ENCODE measurements at places on chromosomes 11 and 22.

- DNase-seq, result no peak
Measured at GRCh38 chr11:62965574-62965973, 19.2 kb downstream of the SLC22A6 start.

GRCh38 chr11:133476570-133477250, 55.6 kb downstream of the OPCML start:
- DNase-seq, result no peak

GRCh38 chr11:19912115-19912957, 199.7 kb downstream of the NAV2 start:
- no peak for DNase-seq

- no peak for DNase-seq
Measured at GRCh38 chr11:108237058-108237481, 14.2 kb downstream of the ATM start.

DNA sequence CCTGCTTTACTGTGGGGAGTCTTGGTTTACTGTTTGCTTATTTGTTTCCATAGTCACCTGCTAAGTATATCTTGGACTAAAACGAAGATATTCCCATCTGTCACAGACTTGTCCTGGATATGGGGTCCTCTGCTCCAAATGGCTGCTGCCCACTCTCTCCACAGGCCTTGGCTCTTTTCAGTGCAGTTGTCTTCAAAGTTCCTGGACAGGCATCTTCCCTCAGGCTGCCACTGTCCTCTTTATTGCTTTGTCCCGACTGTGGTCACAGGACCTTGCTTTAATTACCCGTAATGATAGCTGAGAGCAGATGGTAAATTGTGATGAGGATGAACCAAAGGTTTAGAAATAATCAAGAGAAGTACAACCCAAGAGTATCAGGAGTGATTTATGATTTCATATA, 713.9 kb upstream of the CCDC179 start:
- DNase-seq, result no peak

GRCh38 chr11:107962181-107962580, 33.9 kb downstream of the RAB39A start:
- no peak for DNase-seq

DNA sequence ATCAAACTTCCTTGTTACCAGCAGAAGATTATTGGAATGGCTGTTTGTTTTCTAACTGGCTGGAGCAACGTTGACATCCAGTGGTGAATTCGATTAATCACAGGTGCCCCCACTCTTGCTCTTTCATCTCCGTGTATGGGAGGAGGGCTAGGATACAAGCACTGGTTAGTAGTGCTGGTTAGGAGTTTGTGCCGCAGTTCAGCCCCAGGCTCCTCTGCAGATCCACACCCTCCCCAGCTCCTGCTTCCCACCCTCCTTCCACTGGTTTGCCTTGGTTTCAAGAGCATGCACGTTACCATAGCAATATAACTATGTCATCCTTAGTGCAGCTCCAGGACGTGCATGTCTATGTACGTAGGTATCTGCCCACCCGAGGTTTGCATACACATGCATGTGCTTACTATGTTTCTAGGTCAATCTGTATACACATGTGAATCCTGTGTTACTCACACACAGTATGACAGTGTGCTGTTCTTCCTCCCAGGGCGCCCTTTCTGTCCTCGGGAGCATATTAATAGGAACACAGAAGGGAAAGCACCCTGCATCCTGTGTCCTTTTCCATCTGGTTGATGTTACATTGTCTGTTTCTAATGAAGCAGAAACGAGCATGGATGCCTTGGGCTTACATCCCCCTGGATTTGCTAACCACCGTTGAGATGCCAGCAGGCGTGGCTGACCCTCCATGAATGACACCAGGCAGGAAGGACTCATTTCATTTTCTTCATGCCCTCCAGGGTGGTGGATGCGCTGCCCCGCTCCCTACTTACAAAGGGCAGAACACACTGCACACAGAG, 539.3 kb downstream of the OPCML start:
- no peak for DNase-seq

- no peak for DNase-seq
Measured at GRCh38 chr11:132648851-132649250, 883.5 kb downstream of the OPCML start.

DNA sequence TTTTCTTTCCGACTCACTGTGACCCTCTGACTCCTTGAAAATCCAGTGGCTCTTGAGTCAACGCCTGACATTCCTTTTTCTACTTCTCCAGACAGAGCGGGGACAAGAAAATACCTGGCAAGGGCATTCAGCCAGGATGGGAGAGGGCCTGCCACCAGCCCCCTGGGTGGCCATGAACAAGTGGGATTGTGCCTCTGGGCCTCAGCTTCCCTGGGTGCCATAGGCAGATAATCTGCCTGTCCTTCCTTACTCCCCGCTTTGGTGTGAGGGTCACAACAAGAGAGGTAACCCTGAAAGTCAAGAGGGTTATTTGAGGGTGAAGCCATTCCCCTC, 613.9 kb upstream of the CADM1 start:
- no peak for DNase-seq

DNA sequence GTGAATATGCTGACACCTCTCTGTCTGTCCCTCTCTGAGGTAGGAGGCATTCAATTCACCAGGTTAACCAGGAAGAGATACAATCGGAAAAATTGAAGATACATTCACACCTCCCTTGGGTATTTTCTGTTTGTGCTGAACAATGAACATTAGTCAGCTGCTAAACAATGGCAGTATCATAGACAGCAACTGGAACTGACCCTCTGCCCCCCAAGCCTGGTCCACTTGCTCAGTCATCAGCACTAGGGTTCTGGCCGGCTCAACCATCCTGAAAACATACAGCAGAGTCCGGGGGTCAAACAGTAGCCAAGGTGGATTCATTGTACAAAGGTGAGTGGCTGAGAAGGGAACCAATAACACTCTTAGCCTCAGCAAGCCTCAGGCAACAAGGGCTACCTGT, 4.0 kb downstream of the NECTIN1 start:
- DNase-seq, result no peak

- no peak for DNase-seq
Measured at GRCh38 chr11:117231842-117232091, at the start of gene PCSK7. Gene PCSK7 (minus strand): TSS chr11:117232073. CDS start chr11:117229844, 2,229 bp downstream.

GRCh38 chr11:64094463-64095260, 58.9 kb downstream of the FLRT1 start:
- DNase-seq, result peak; percentile 58

GRCh38 chr11:117754030-117754429, 43.0 kb downstream of the DSCAML1 start:
- no peak for DNase-seq

- no peak for DNase-seq
Measured at GRCh38 chr22:31651664-31652063, 10.4 kb downstream of the PISD start.

DNA sequence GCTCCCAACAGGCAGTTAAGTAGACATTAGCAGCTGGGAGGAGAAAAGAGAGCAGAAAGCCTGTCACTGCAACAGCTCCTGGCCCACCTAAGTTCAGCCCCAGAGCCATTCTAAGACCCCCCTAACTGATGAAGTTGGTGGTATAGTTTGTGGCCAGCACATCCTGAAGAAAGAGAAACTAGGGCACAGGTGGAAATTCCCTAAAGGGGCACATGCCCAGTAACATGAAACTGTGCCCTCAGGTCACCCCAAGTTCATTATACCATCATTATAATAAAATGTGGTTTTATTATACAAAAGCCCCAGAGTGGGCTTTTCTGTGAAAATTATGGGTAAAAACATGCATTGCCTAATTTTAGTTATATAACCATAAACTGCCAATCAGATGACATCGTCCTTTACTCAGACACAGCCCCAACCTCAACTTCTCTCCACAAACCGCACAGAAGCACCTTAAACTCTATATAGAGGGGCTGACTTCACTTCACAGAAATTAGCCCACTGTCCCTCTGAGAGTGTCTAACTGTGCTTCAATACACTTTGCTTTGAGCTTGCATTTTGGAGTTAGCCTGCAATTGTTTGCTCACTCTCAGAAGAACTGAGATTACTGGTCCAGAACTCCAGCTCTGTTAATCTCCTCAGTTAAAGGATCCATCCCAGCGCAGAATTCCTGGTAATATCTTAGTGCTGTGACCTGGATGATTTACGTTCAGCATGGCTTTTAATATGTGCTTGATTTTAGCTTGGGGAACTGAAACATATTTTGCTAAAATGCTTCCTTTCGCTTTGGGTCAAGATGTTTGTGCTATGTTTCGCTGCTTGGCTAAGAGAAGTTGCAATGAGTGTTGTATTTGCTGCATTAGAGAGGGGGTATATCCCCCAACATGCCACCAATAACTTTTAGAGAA, 1.8 kb upstream of the APOL3 start:
- DNase-seq, result no peak

GRCh38 chr22:25728071-25728470, 13.9 kb upstream of the MYO18B start:
- no peak for DNase-seq

DNA sequence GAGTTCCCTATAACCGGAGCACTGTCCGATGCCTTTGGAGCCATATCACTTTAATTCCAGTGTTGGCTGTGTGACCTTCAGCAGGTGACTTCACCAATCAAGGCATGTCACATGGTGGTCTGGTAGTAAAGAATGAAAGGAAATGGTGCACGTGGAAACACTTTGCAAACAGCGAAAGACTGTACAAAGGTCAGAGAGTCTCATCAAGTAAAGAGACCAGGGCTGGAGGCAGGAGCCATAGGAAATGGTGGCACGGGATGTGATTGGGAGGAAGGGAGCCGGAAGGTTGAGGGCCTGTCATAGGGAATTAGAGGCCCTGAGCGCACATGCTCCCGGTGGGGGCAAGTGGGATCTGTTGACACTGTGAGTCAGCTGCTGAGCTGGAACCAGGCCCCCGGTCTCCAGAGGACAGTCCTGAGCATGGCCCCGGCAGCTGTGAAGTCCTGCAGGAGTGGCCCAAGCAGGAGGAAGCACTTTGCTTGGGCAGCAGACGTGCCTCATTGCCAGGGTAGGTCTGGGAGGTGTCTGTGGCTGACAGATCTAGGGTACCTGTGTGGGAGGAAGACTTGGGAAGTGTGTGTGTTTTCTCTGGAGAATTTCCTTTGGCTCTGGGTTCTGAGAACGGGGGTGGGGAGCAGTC, 2.0 kb downstream of the DAGLA start:
- DNase-seq, result peak; percentile 55

DNA sequence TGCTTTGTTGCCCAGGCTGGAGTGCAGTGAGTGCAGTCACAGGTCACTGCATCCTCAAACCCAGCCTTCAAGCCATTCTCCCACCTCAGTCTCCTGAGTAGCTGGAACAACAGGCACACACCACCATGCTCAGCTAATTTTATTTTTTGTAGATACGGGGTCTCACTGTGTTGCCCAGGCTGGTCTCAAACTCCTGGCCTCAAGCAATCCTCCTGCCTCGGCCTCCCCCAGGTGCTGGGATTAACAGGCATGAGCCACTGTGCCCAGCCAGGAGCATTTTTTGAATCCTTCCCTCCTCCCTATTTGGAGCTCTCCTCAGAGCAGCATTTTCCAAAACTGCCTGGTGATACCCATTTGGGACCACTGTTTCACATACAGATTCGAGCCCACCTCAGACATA, 77.2 kb downstream of the NCAPD3 start:
- no peak for DNase-seq

DNA sequence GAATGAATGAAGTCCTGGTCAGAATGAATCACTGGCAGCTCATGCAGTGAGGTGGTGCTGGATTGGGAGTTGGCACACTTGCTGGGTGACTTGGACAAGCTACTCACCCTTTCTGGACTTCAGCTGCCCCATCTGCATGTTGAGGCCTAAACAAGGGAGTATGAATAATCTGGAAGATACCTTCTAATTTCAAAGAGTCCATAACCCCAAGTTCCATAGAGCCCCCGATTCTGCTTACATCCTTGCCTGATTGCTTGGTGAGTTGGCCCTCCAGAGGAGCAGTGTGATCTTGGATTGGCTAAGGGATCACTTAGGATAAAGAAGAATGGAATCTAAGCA, 18.3 kb upstream of the ACCSL start:
- DNase-seq, result no peak

DNA sequence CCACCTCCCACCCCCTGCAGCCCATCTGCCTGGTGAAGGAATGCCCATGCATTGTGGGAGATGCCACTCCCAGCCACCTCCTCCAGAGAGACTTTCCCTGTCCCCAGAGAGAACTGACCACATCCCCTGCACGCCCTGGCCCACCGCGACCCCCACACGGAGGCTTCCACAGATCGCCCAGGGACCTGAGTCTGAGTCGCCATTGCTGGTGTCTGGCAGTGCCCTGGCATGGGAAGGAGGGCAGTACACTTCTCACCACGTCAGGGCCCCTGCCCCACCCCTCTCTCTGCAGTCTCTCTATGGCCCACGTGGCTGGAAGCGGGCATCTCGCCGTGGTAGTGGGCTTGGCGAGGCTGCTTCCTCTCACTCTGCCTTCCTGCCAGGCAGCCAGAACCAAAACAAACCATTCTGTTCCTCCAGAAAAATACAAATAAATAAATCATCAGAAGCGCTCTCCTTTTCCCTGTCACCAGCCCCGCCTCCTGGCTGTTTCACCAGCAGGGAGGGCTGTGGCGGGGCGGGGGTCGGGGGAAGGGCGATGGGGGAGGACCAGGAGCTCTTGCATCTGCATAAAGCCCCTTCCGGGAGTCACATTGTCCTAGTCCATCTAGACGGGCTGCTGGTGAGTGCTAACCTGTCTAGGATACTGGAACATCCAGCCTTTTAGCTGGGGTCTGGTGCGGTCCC, 20.9 kb downstream of the SHISAL1 start:
- DNase-seq, result no peak

- DNase-seq, result no peak
Measured at GRCh38 chr11:15233371-15234165, 118.8 kb downstream of the INSC start.

DNA sequence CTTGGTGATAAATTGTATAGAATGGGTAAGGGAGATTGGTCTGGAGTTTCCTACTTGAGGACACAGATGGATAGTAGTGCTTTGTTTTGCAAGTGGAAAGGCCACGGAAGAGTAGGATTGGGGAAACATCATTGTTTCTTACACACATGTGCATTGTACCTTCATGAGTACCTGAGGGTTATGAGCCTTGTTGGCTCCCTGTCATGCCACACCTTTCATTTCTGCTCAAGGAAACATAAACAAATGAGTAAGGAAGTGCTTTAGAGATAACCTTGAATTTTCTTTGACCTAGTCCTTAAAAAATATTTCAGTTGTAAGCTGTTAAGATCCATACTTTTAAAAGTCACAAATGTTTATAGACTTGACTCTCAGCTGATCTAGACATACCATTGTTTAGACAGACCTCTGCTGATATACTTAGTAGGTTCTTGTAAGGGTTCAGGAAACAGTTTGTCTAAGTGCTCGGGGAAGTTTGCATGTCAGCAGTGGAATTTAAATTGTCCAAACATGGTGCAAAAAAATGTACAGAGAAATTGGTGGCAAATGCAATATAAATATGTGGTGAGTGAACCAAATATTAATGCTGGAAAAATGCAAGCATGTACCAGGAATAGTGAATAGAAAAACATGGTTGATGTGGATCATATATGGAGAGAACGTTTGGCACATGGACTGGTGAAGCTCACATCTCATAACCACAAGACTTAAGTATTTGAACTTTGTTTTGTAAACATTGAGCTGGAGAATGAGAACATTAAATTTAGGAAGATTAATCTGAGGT, 40.9 kb downstream of the GAS2 start:
- no peak for DNase-seq

DNA sequence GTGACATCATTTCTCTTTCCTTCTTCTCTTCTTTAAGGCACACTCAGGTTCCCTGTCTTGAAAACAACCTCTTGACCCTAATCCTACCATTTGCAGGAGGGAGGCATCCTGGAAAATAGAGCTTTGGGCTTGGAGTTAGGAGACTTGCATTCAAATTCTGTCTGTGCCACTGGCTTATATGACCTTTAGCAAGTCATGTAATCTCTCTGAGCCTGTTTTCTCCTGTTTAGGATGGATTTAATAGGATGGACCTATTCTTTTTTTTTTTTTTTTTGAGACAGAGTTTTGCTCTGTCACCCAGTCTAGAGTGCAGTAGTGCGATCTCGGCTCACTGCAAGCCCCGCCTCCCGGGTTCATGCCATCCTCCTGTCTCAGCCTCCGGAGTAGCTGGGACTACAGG, 25.1 kb upstream of the CCDC134 start:
- no peak for DNase-seq

Measured in suppressor macrophage (primary cell).